ENCODE measurements at places on chromosomes 13 and 19. TPM values are rescaled to one million over a fixed set of nuclear protein-coding genes. Genes with fewer than 3 reads are reported as not detected.
A peak's percentile ranks its signal among the peaks of the same experiment; 100 is the strongest.

OR7A5 gene
- 0.42 TPM for total RNA-seq

DNA sequence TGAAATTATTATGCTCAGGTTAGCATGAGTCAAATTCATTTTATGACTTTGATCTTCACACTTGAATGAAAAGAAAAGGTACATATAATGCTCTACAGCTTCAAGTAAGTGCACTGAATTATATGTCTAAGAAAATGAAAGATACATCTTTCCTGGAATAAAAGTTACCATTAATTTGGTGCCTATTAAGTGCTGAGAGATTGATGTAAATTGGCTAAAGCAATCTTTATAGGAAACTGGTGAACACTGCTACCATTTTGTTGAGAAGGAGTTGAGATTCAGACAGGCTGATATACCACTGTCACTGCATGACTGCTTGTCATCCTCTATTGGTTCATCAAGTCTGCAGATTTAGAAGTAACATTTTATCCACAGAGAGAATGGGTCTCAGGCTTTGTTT, 416.8 kb upstream of the SPRY2 start:
- H3K4me1 ChIP-seq, result peaks cover 3% of the 10 kb centered on the region
- H3K27ac ChIP-seq, result no peak overlapping the region
- no peaks in the 10 kb centered on the region for H3K36me3 ChIP-seq
- H3K4me3 ChIP-seq, result no peak overlapping the region
- DNase-seq, result no peak
- no peaks in the 10 kb centered on the region for H3K27me3 ChIP-seq

ZSCAN4 gene
- total RNA-seq, result not detected

DNA sequence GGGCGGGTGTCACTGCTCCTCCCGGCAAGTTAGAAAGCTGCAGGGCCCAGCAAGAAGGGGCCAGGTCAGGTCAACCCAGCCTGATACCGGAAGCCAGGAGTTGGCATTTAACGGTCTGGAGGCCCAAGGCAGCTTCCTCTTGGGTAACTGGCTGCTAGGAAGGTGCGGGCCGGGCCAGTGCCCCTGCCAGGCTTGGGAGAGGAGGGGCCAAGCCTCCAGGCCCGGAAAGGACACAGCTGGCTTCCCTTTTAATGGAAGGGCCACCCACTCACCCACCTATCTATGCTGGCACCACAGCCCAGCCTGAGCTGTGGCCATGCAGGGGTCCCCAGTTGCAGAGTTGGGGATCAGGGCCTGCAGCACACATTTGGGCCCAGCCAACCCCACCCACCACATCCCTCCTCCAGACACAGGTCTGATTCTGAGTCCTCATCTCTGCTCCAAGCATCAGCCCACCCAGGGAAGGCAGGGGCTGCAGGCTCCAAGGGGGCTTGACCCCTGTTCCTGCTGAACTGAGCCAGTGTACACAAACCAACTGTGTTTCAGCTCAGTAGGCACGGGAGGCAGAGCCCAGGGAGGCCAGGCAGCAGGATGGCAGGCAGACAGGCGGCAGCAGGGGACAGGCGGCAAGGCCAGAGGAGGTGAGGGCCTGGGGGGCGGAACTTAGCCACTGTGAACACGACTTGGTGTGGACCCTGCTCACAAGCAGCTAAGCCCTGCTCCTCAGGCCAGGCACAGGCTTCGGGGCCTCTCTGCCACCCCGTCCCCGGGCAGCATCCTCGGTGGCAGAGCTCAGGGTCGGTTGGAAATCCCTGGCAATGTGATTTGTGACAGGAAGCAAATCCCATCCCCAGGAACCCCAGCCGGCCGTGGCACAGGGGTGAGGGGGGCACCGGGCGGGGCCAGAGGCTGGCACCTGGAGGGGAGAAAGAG, 40.8 kb downstream of the ZSWIM4 start:
- H3K27me3 ChIP-seq, result no peaks in the 10 kb centered on the region
- peaks cover 67% of the 10 kb centered on the region for H3K4me1 ChIP-seq
- DNase-seq, result no peak
- peak overlapping the region; percentile 6 for H3K4me3 ChIP-seq
- H3K36me3 ChIP-seq, result peaks cover 35% of the 10 kb centered on the region

DNA sequence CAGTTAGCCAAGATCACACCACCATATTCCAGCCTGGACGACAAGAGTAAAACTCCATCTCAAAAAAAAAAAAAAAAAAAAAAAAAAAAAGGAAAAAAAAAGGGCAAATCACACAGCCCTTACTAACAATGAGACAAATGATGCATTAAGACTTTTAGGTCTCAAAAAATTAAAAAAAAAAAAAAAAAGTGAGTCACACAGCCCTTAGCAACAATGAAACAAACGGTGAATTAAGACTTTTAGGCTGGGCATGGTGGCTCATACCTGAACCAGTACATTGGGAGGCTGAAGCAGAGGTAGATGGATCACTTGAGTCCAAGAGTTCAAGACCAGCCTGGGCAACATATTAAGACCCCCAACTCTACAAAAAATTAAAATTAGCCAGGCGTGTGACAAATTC, 32.4 kb upstream of the EIF3G start:
- no peak overlapping the region for H3K27ac ChIP-seq
- no peaks in the 10 kb centered on the region for H3K4me1 ChIP-seq
- H3K27me3 ChIP-seq, result no peaks in the 10 kb centered on the region
- no peak for DNase-seq
- peaks cover 99% of the 10 kb centered on the region for H3K36me3 ChIP-seq
- H3K4me3 ChIP-seq, result no peak overlapping the region

DNA sequence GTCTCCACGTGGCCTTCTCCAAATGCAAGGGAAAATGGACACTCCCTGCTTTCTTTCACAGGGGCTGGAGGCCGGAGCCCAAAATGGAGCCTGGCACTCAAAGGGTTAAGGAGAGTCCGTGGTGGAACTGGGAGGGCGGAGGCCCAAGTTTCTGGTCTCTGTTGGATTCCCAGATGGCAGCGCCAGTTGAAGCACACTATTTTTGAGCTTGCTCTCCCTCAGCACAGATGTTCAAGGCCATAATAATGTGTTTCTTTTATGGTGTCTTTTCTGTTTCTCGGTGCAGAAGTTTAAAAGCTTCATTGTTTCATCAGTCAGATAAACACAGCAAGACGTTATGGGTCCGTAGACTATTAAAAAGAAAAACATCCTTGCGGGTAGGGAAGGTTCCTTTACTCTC, 67.6 kb downstream of the TNFRSF19 start:
- H3K27me3 ChIP-seq, result no peaks in the 10 kb centered on the region
- DNase-seq, result peak; percentile 35
- no peak overlapping the region for H3K4me3 ChIP-seq
- no peak overlapping the region for H3K27ac ChIP-seq
- H3K4me1 ChIP-seq, result peaks cover 3% of the 10 kb centered on the region

- no peak overlapping the region for H3K4me3 ChIP-seq
- no peaks in the 10 kb centered on the region for H3K36me3 ChIP-seq
- H3K27me3 ChIP-seq, result no peaks in the 10 kb centered on the region
- no peak overlapping the region for H3K27ac ChIP-seq
- no peaks in the 10 kb centered on the region for H3K4me1 ChIP-seq
These were observed 67.1 kb downstream of the ZNF536 start for GRCh38 chr19:30439310-30439709.

RAB20 gene
- total RNA-seq, result 31.4 TPM

- H3K27me3 ChIP-seq, result no peaks in the 10 kb centered on the region
- peaks cover 40% of the 10 kb centered on the region for H3K4me1 ChIP-seq
- H3K36me3 ChIP-seq, result no peaks in the 10 kb centered on the region
- peak overlapping the region; percentile 70 for H3K4me3 ChIP-seq
- no peak for DNase-seq
These were observed 2.1 kb downstream of the EDNRB start for GRCh38 chr13:77916488-77916887.

F10 gene
- total RNA-seq, result 44.3 TPM

GRCh38 chr19:49362048-49362928, at the start of gene TEAD2:
TEAD2 (minus strand) TSS chr19:49362416; CDS start chr19:49360075, 2,341 bp downstream.
- peaks cover 34% of the 10 kb centered on the region for H3K4me1 ChIP-seq
- H3K27ac ChIP-seq, result peak within 1 kb of the TSS; percentile 92
- no peaks in the 10 kb centered on the region for H3K36me3 ChIP-seq
- peaks cover 4% of the 10 kb centered on the region for H3K27me3 ChIP-seq
- peak within 1 kb of the TSS; percentile 53 for H3K4me3 ChIP-seq

CNN1 gene
- 21.3 TPM for total RNA-seq

DNA sequence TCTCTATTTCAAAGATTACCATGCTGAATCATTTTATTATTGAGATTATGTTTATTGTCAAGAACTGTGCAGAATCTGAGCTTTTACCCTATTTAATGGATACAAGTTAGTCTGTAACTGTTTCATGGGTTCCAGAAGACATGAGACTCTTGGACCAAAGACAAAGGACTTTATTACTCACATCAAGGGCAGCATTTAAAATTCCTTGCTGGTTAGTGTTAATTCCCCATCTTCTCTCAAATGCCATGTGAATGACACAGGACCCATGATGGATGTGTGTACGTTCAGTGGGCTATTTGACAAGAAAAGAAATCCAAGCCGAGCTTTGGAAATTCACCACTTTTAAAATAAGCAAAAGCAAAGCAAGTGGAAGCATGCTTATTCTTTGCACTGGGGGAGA, 139.9 kb downstream of the PCDH20 start:
- H3K4me3 ChIP-seq, result no peak overlapping the region
- no peak overlapping the region for H3K27ac ChIP-seq
- H3K27me3 ChIP-seq, result no peaks in the 10 kb centered on the region
- H3K4me1 ChIP-seq, result no peaks in the 10 kb centered on the region

GMIP gene
- 8.8 TPM for total RNA-seq

DNA sequence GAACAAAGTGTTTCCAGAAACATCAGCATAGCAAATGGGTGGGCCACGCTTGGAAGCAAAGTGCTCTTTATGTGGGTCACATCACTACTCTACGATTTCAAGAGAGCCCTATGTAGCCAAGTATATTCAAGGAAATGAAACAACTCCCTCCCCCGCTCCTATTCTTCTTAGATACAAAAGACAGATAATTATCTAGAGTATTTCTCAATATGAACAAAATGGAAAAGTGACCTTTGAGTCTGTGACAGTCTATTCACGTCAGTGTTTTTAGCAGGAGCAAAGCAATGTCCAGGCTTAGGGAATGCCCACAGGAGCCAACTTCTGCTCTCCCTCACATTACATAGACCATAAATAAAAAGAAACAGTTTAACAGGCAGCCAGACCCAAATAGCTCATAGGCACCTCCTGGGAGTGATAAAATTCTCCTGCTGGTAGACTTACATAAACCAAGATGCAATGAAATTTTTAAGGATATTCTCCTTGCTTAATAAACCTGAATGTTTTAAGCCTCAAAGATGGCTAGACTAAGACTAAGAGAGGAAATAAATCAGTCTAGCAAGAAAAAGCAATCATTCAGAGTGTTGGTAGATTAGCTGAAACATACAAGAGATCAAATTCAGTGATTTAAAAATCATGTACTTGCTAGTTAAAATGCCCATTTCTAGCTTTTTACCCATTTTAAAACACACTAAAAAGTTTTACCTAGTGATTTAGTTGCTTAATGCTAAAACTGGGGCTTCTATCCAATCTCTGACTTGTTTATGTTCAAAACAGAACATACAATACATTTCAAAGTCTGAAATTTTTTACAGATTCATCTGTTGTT, 182.8 kb downstream of the RGCC start:
- H3K27me3 ChIP-seq, result no peaks in the 10 kb centered on the region
- peak overlapping the region; percentile 50 for H3K27ac ChIP-seq
- H3K4me3 ChIP-seq, result no peak overlapping the region
- peaks cover 20% of the 10 kb centered on the region for H3K4me1 ChIP-seq
- no peaks in the 10 kb centered on the region for H3K36me3 ChIP-seq

GRCh38 chr19:45999653-46000121, 4.4 kb downstream of the CCDC61 start:
- peaks cover 8% of the 10 kb centered on the region for H3K4me1 ChIP-seq
- H3K36me3 ChIP-seq, result no peaks in the 10 kb centered on the region
- peaks cover 28% of the 10 kb centered on the region for H3K27me3 ChIP-seq

- no peak overlapping the region for H3K4me3 ChIP-seq
- DNase-seq, result no peak
- H3K27ac ChIP-seq, result no peak overlapping the region
- H3K36me3 ChIP-seq, result no peaks in the 10 kb centered on the region
These were observed 16.4 kb downstream of the CCDC124 start for GRCh38 chr19:17948931-17949930.

FGF22 gene
- total RNA-seq, result 4.3 TPM

POLR2I gene
- total RNA-seq, result 54.2 TPM

DNA sequence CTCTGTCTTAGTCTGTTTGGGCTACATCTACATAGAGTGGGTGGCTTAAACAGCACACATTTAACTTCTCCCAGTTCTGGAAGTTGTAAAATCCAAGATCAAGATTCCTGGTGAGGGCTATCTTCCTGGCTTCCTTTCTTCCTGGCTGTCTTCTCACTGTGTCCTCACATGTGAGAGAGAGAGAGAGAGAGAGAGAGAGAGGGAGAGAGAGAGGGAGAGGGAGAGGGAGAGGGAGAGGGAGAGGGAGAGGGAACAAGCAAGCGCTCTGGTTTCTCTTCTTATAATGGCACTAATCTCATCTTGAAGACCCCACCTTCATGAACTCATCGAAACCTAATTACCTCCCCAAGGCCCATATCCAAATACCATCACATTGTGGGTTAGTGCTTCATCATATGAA, 69.2 kb downstream of the CDK8 start:
- no peaks in the 10 kb centered on the region for H3K36me3 ChIP-seq
- H3K27me3 ChIP-seq, result no peaks in the 10 kb centered on the region
- H3K27ac ChIP-seq, result no peak overlapping the region
- no peak overlapping the region for H3K4me3 ChIP-seq
- no peak for DNase-seq
- no peaks in the 10 kb centered on the region for H3K4me1 ChIP-seq

SIGLEC12 gene
- 0.66 TPM for total RNA-seq

Data from tibial nerve (tissue), 4 donors.